ENCODE measurements at places on chromosomes 4 and X.

DNA sequence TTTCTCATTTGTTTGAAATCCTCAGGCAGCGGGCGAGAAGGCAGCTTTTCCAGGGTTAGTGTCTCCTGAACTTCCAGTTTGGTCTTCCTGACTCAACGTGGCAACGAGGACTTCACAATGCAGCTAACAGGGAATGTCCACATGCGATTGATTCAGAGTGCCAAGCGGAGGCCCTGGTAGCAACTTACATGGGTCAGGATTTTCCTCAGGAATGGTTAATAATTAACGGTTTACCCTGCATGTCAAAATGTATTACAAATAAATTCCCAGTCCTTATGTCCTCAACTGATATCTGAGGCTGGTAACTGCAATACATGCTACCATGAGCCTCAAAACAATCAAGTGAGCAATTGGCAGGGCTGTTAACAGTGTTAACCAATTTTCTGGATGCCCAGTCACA, 67.2 kb downstream of the MAP3K15 start:
- DNase-seq, result peak; percentile 15

GRCh38 chr4:72295966-72296557, 264.3 kb downstream of the NPFFR2 start:
- DNase-seq, result peak; percentile 20

- peak; percentile 40 for DNase-seq
Observed at GRCh38 chr4:184845367-184846021, 19.7 kb upstream of the ACSL1 start.

GRCh38 chr4:38559374-38559773, 104.6 kb upstream of the KLF3 start:
- DNase-seq, result no peak

- DNase-seq, result no peak
Observed at GRCh38 chr4:146590801-146591200, 47.9 kb upstream of the POU4F2 start.

DNA sequence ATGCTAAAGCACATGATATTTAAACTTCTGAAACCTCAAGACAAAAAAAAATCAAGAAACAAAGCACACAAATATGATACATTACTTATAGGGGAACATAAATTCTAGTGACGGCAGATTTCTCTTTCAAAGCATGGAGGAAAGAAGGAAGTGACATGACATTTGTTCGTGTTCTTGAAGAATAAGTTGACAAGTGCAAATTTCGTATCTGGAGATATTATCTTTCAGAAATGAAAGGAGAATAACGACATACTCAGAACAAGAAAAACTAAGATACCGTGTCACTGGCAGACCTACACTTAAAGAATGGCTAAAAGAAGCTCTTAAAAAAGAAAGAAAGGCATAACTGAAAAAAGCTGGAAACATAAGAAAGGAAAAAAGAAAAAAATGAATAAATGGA, 16.6 kb downstream of the CENPVL2 start:
- DNase-seq, result no peak

GRCh38 chr4:172815499-172816164, 353.0 kb upstream of the GALNT7 start:
- DNase-seq, result no peak

- peak; percentile 1 for DNase-seq
Observed at GRCh38 chrX:3962511-3963311, 249.3 kb upstream of the PRKX start.

DNA sequence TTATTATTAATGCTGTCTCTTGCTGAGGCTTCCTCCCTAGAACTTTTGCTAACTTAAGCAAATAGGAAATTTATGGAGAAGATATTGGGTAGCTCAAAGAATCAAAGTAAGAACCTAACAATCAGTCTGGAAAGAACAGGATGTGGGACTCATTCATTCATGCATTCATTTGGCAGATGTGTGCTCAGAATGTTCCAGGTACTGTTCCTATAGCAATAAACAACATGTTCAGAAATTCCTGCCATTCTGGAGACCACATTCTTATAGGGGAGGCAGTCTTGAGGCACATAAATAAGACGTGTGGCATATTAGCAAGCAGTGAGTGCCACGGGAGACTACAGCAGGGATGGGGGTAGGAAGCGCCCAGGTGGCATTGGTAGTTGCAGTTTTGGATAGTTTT, 5.0 kb downstream of the GRK4 start:
- DNase-seq, result no peak

DNA sequence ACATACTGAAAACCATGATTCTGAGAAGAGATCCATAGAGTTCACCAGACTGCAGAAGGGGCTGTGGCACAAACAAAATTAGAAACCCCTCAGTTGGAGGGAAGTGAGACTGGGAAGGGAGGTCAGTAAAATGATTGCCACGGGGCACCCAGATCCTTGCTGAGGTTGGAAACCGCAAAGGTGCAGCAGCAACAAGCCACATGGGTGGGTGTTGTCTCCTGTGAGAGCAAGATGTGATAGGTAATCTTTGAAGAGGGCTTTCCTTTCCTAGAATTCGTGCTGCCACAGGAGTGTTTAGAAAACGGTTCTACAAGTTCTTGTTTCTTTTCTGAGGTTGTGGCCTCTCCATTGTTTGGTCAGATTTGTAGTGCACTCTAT, 85.5 kb downstream of the NFKB1 start:
- no peak for DNase-seq

DNA sequence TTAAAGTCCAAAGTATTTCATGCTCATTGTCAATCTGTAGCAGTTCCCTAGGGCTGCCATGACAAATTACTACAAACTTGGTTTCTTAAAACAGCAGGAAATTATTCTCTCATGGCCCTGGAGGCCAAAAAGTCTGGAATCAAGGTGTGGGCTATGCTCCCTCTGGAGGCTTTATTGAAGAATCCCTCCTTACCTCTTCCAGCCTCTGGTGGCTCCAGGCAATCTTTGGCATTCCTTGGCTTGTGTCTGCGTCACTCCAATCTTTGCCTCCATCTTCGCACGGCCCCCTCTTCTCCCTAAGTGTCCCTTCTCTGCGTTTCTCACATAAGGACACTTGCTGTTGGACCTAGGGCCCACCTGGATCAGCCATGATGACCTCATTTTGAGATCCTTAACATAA, 170.4 kb downstream of the SMIM20 start:
- DNase-seq, result no peak

DNA sequence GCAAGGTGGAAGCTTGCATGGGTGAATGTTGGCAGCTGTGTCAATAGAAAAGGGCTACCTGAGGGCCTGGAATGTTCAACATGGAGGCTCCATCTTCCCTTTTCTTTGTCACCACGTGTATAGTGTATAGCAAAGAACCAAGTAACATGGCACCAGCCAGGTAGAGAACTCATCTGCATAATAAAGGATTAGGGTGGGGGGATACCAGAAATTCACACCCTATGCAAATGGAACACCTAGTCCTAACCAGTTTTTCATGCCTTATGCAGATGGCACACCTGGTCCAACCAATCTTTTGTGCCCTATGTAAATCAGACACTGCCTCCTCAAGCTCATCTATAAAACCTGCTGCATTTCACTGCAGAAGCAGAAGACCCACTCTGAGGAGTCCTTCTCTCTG, 169.6 kb upstream of the GLRA2 start:
- DNase-seq, result no peak

DNA sequence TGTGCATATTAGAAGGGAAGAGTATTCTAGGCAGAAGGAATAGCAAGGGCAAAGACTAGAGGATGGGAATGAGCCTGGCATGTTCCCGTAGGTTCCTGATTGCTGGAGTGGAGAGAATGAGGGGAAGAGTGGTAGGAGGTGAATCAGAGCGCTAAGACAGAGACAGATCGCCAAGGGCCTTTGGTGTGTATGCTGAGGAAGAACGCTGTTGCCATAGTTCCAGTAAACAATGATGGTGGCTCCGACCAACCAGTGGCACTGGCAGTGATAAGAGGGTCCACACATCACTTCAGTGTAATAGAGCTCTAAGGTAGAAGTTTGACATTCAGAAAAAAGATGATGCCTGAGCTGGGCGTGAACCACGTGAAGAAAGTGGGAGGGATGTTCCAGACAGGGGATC, 966 bp downstream of the TBC1D25 start:
- no peak for DNase-seq

GRCh38 chr4:71009890-71010588, 16.6 kb downstream of the DCK start:
- DNase-seq, result peak; percentile 50

DNA sequence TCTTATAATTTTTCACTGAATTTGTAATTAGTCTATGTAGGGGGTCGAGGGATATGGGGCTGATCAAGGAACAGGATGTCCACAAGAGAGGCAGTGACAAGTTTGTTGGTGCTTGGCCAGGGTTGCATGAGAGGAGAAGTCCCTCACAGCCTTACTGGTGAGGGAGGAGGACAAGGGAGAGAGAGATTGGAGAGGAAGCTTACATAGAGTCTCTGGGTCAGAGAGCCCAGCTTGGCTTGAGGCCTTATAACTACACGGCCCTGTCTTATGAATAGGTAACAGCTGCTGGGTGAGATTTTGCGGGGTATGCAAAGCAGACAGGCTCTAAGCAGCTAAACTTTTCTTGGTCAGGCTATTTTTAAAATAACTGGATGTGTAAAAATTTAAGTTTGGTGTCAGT, 37.9 kb upstream of the OTUD4 start:
- no peak for DNase-seq

DNA sequence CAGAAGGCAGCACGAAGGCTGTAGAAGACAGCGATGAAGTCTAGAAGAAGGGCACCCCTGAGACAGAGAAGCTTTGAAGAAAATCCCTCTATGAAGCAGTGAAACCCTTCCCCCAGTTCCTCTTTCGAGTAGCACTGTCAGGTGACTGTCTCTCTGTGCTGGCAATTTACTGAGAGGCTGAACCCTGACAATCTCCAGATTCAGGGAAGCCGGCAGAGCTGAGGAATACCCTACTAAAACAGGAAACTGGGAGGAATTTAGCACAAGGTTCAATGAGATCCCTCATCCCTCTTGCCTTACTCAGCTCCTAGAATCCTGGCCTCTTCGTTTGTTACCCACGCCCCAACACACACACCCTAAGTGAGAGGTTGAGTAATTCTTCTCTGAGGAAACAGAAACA, 239.7 kb upstream of the NOCT start:
- no peak for DNase-seq

GRCh38 chrX:97529536-97530200, 646.0 kb downstream of the RPA4 start:
- DNase-seq, result no peak

GRCh38 chr4:7653510-7654369, 219.0 kb upstream of the PSAPL1 start:
- DNase-seq, result no peak

DNA sequence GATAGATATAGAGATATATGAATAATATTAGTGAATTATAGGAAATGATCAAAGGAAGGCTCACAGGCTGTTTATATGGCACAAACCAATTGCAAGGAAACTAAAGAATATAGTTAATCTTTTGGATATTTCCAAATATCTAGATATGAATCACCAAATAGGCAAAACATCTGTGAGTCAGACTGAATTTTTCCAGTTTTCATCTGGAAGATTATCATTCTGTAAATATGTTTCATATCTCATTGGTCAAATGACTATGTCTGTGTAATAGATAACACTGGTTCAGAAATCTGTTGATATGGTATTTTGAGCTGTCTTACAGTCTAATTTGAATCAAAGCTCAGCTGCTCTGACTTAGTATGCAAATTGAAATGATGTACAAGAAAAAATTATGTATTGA, 303.6 kb downstream of the FAM133A start:
- no peak for DNase-seq

DNA sequence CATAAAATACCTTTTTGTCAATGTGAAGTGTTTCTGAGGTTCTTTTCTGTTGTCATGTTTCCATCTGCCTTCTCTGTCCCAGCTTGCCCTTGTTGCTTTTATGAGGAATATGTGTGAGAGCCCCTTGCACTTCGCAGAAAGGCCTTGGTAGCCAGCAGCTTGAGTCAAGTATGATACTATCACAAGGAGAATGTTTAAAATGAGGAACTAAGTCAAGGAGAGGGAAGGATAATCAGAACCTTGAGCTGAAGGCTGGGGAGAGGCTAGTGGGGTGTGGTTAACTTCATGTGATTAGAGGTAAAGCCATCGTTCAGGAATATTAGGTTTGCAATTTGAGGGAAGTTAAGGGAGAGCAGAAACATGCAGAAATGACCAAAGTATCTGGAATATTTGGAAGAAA, 12.7 kb downstream of the PGK1 start:
- DNase-seq, result no peak

GRCh38 chr4:145904413-145905177, 34.0 kb downstream of the ZNF827 start:
- no peak for DNase-seq

DNA sequence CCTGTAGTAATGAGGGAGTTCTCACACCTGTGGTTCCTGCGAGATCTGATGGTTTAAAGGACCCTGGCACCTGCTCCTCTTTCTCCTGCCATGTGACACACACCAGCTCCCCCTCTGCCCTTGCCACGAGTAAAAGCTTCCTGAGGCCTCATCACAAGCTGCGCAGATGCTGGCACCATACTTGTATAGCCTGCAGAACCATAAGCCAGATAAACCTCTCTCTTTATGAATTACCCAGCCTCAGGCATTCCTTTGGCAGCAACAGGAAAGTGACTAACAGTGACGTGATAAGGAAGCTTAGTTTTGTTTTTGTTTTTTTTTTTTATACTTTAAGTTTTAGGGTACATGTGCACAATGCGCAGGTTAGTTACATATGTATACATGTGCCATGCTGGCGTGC, 130.9 kb downstream of the AFAP1 start:
- no peak for DNase-seq

DNA sequence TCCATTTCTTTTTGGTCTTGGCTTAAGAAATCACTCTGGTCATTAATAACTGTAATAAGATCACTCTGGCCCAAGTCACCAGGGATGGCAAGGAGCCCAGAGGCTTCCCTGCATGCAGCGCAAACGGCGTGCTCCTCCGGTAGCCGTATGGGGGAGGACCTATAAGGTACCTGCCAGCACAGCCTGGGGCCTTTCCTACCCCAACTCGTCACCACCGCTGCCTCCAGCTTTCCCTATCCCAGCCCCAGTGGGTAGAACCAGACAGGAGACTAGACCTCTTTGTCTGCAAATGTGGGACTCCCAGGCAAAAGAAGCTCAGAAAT, 25.9 kb downstream of the HAND2 start:
- no peak for DNase-seq

DNA sequence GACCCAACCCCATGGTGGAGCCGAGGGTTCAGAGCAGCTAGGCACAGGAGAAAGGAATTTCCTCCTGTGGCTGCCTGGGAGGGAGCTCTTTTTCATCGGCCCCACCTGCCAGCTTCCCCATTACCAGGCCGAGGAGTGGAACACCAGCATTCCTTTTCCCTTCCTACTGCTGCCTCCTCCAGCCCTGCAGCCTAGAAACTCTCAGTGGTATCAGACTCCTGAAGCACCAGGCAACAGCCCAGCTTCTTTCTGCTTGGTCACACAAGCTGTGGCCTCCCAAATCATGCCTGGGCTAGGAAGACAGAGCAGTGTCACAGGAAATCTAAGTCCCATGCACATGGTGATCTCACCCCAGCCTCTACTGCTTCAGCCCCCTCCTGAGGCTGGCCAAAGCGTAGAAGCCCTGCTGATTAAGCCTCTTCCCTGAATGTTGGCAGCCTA, 30.1 kb downstream of the RTL5 start:
- DNase-seq, result no peak

DNA sequence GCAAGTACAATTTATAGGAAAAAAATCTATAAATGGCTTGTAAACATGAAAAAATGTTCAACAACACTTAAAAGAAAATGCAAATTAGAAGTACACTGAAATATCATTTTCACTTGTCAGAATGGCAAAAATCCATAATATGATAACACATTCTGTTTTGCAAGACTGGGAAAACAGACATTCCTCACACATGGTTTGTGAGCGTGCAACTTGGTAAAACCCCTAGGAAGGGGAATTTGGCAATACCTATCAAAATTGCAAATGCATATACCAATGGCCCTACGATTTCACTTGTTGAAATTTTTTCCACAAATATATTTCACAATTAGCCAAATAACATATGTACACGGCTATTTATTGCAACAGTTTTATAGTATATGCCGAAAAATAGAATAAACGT, 31.4 kb downstream of the TBC1D9 start:
- no peak for DNase-seq

Measured in HepG2 (cell line).